HepG2 (cell line): ENCODE measurements at places on chromosomes 4 and X. TPM values are rescaled to one million over a fixed set of nuclear protein-coding genes. Genes with fewer than 3 reads are reported as not detected.

- DNase-seq = no peak
- peaks cover 14% of the 10 kb centered on the region for H3K4me1 ChIP-seq
- no peak overlapping the region for H3K27ac ChIP-seq
- H3K27me3 ChIP-seq = no peaks in the 10 kb centered on the region
- no peak overlapping the region for H3K4me3 ChIP-seq
Observed at GRCh38 chr4:47566969-47567368, 81.9 kb downstream of the ATP10D start.

DNA sequence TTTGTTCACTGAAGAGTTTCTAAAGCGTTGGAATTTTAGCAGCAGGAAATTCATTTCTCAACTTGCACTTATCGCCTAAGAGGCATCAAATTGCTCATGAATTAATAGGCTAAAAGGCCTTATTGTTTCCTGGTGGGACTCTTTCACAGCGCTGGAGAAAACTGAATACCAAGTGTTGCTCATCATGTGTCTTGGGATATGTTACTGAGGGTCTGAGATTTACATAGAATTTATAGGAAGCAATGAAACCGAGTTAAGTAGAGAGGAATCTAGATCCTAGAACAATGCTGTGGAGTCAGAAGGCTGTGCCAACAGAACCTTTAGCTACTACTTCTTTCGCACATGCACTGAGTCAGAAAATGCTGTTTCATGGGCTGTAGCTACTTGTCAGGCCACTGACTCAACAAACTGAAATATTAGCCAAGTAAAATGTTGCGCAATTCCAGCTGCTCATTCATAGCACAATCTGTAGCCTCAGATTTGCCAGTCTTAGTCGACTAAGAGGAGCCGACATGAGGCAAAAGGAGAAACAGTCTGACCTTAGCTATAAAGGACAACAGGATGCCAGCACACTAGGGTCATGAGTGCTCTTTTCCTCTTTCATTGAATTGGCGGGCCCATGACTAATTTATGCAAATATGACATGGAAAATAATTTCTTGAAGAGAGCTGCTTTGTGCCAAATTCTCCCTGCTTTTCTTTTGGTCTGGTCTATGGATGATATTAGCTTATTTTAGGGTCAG is 35.9 kb upstream of the CXCL8 start:
- H3K36me3 ChIP-seq = no peaks in the 10 kb centered on the region
- no peak overlapping the region for H3K27ac ChIP-seq
- H3K4me1 ChIP-seq = no peaks in the 10 kb centered on the region
- peak; percentile 48 for DNase-seq

GRCh38 chr4:30262379-30262778 is 457.8 kb upstream of the PCDH7 start:
- DNase-seq = no peak
- H3K27me3 ChIP-seq = no peaks in the 10 kb centered on the region
- H3K4me3 ChIP-seq = no peak overlapping the region
- H3K27ac ChIP-seq = no peak overlapping the region

- H3K27ac ChIP-seq = no peak overlapping the region
Observed at GRCh38 chrX:8044947-8045346, 117.7 kb upstream of the PNPLA4 start.

GRCh38 chrX:38560776-38561125 is 591 bp upstream of the TSPAN7 start:
- H3K4me1 ChIP-seq = 0 out of 2 replicates have a peak, but pooled peaks cover 8% of the 10 kb centered on the region
- H3K36me3 ChIP-seq = no peaks in the 10 kb centered on the region
- DNase-seq = no peak
- H3K27ac ChIP-seq = no peak overlapping the region
- no peaks in the 10 kb centered on the region for H3K27me3 ChIP-seq

DNA sequence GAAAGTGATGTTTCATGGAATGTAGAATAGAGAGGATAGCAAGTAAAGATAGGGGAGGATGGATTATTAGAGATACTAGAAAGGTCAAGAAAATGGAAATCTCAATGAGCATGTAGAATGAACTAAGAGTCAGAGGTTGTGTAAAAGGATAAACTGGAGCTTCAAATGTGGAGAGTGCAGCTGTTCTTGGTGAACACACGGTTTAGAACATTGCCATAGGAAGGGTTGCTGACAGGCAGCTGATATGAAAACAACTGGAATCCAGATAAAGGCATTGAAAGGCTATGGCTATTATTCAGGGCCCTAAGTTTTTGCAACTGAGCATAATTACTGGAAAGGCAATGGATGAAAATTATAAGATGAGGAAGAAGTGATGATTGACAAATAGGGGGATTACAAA is 239.6 kb upstream of the VEGFC start:
- H3K4me3 ChIP-seq = no peak overlapping the region
- no peaks in the 10 kb centered on the region for H3K4me1 ChIP-seq
- no peaks in the 10 kb centered on the region for H3K36me3 ChIP-seq
- DNase-seq = no peak

GRCh38 chrX:48589482-48590162 is 7.7 kb upstream of the WDR13 start:
- H3K27ac ChIP-seq = peak overlapping the region; percentile 43
- DNase-seq = no peak
- H3K4me3 ChIP-seq = no peak overlapping the region
- no peaks in the 10 kb centered on the region for H3K36me3 ChIP-seq
- no peaks in the 10 kb centered on the region for H3K27me3 ChIP-seq

The G3BP2 gene
- total RNA-seq = 179 and 316 TPM in 2 replicates

The CSN1S1 gene
- not detected in 2 replicates for total RNA-seq

The NUP62CL gene
- total RNA-seq = 5.5 and 5.8 TPM in 2 replicates

The MSX1 gene
- 13.8 and 14.9 TPM in 2 replicates for total RNA-seq

The PDGFRA gene
- total RNA-seq = 0.04 TPM in 1 of 2 replicates, not detected in the other

The NPY2R gene
- total RNA-seq = not detected in 2 replicates
